ENCODE measurements at places on chromosomes 12 and 14. TPM values are rescaled to one million over a fixed set of nuclear protein-coding genes. Genes with fewer than 3 reads are reported as not detected.

- DNase-seq, result peak; percentile 95
Measured at GRCh38 chr14:101964297-101965180, at the start of gene DYNC1H1. Gene DYNC1H1, plus strand, starts transcription at chr14:101964573. Its CDS starts 119 bp downstream, at chr14:101964692.

DNA sequence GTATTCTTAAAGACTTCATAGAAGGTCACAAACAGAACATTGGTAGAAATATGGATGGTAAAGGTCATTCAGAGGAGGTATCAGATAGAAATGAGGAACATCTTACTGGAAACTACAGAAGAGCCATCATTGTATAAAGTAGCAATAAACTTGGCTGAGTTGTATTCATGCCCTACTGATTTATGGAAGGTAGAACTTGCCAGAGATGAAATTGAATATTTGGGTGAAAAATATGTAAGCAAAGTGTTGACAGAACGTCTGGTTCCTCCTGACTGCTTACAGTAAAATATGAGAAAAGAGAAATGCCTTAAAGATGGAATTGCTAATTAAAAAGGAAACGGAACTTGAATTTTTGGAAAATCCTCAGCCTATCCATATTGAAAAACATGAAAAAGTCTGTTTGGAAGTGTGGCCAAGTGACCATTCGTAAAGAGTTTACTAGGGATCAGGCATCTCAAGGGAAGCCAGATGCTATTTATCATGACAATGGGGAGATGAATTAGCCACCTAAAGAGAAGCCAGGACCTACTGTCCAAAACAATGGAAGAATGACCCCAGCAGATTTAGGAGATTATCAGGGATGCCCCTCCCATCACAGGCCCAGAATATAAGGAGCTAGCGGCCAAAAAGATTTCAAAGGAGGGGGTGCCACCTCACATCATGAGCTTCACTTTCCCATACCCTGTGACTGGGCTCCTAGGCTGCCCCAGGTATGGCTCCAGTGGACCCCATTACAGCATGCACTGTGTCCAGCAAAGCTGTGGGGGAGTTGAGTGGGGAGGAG is 189.3 kb downstream of the ITPR2 start:
- DNase-seq, result no peak

DNA sequence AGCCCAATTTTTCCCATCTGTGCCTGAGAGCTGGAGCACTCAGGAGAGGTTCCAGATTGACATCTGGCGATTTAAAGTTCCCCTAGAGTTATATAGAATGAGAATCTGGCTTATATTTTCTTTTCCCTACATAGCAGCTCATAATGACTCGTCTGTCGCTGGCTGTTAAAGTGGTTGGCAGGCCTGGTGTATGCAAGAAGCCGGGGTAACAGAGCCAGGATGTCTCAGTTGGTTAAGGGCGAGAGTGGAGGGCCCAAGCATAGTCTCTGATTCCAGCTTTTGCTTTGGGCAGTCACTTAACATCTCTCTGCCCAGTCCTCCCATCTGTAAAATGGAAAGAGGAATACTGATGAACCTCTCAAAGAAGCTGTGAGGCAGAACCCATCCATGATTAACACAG is 751.6 kb downstream of the NOVA1 start:
- no peak for DNase-seq

- no peak for DNase-seq
Measured at GRCh38 chr12:106113042-106113441, 25.7 kb downstream of the NUAK1 start.

DNA sequence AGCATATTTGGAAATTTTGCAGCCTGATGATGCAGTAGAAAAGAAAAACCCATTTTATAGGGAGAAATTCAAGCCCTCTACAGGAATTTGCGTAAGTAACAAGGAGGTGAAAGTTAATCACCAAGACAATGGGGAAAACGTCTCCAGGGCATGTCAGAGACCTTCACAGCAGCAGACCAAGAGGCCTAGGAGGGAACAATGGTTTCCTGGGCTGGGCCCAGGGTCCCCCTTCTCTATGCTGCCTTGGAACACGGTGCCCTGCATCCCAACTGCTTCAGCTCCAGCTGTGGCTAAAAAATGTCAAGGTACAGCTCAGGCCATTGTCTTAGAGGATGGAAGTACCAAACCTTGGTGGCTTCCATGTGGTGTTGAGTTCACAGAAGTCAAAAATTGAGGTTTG is 6.5 kb upstream of the KRT6C start:
- no peak for DNase-seq

- no peak for DNase-seq
Measured at GRCh38 chr12:24997496-24997895, 48.6 kb upstream of the BCAT1 start.

- no peak for DNase-seq
Measured at GRCh38 chr12:59186451-59186850, 266.1 kb upstream of the LRIG3 start.

DNA sequence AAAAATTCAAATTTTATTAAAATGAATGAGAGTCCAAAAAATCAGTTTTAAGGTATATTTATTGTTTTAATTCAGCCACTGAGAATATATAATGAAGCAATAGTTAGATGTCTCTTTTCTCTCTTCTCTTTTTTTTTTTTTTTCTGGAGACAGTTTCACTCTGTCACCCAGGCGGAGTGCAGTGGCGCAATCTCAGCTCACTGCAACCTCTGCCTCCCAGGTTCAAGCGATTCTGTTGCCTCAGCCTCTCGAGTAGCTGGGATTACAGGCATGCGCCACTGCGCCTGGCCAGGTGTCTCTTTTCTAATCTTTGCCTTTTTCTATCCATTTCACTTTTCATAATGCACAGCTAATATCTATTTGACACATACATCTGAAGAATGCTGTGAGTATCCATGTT is 307.1 kb upstream of the RGS6 start:
- no peak for DNase-seq

DNA sequence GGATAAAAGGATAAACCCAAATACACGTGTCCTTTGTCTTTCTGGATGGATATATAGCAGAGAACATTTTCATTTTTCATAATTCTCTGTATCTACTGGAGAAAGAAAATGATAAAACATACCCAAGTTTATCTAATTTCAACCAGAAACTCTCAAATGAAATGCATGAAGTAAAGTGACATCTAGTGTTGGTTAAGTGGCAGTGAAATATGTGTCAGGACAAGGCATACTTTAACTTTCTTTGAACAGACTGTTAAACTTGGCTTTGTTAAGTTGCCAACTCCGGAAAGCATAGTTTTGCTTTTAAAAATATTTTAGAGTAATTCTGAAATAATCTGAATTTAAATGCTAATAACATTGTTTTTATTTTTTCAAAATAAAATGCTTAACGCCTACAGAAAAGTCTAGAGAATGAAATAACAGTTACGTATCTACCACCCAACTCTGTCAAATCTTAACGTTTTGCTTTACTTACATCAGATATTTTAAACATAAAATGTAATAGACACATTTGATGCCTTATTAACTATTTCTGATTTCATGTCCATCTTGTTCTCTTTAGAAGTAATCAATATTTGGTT is 25.2 kb upstream of the NTN4 start:
- DNase-seq, result no peak

DNA sequence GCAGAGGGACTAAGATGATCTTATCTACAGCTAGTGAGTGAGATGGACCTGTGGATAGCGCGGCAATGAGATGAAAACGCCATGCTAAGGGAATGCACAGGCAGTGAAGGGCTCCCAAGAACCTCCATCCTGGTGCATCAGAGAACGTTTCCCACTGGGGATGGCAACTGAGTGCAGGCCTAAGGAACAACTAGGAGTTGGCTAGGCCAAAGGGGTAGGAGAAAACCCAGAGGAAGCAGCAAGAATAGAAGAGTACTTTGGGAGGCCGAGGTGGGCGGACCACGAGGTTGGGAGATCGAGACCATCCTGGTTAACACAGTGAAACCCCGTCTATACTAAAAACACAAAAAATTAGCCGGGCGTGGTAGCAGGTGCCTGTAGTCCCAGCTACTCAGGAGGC is 24.6 kb upstream of the BATF start:
- DNase-seq, result no peak

GRCh38 chr14:29030970-29031369 is 264.4 kb downstream of the FOXG1 start:
- no peak for DNase-seq

GRCh38 chr14:97976861-97977260 is 1179.7 kb downstream of the VRK1 start:
- no peak for DNase-seq

DNA sequence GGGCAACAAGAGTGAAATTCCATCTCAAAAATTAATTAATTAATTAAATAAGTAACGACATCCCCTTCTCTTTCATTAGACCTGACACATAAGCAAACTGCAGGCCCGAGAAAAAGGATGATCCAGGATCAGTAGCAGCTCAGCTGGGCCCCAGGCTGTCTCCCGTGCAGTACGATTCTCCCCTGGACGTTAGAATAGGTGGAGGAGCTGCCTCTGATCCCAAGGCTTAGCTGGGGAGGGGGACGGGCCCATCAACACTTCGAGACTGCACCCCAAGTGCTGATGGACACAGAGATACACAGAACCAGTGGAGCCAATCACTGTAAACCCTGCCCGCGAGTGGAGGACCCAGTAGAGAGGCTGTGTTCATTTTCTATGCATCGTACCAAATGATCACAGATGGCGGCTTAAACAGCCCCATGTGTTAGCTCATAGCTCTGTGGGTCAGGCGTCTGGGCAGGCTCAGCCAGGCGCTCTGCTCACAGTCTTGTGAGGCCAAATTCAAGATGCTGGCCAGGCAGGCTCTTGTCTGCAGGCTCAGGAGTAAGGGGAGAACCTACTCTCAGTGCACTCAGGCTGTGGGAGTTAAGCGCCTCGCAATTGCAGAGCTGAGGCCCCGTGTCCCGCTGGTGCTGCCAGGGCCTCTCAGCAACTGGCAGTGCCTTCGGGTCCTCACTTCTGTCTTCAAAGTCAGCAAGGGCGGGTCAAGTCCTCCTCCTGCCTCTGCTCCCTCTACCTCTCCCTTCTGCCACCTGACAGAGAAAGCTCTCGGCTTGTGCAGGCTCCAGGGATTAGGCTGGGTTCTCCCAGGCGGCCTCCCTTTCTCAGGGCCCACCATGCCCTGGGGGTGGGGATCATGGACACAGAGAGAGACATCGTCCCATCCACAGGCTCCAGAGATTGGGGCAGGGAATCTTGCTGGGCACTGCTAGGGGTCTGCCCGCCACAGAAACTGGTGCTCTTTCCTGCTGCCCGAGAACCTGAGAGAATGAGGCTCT is 26.4 kb downstream of the RIMBP2 start:
- no peak for DNase-seq

DNA sequence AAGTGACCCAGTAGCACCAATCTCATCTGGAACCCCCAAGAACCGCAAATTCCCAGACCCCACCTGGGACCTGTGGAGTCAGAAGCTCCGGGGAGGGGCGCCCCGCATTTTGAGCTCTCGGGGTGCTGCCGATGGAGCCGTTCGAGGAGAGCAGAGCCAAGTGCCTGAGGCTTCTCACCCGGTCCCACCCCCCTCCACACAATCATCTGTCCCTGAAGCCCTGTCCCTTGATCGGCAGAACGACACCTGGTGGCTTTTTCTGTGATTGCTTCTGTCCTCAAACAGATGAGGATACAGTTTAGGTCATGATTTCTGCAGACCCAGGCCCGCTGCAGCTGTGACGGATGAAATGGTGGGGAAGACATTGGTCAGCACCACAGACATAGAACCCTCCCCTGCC is 74.7 kb downstream of the NOC4L start:
- DNase-seq, result no peak

DNA sequence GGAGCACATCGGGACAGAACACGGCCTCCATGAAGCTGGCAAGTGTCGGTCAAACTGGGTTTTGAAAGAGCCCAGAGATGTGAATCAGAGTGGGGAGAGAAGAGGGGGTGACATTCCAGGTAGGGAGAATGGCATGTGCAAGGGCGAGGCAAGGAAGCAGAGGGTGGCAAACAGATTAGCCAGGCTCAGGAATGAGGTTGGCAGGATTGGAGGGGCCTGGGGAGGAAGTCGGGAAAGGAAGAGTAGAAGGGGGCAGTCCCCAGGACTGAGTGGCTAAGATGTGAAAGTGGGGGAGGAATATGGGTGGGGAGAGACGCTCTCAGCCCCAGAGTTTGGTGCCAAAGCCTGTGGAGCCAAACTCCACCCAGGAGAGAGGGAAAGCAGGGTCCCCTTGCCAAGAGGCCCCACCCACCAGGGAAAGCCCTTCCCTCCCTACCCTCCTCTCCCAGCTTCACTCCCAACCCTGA is 5.5 kb upstream of the HDAC7 start:
- no peak for DNase-seq

- DNase-seq, result no peak
Measured at GRCh38 chr14:106845286-106846087, 1319.1 kb downstream of the TMEM121 start.

- no peak for DNase-seq
Measured at GRCh38 chr14:24325041-24325530, 9.8 kb downstream of the ADCY4 start.

GRCh38 chr12:1738446-1738845 is 47.6 kb downstream of the ADIPOR2 start:
- DNase-seq, result no peak

- peak; percentile 57 for DNase-seq
Measured at GRCh38 chr14:73833530-73834260, 17.9 kb upstream of the PTGR2 start.

GRCh38 chr14:54882521-54882920 is 20.1 kb downstream of the GCH1 start:
- no peak for DNase-seq

GRCh38 chr12:39867631-39868327 is 238.1 kb downstream of the SLC2A13 start:
- no peak for DNase-seq

DNA sequence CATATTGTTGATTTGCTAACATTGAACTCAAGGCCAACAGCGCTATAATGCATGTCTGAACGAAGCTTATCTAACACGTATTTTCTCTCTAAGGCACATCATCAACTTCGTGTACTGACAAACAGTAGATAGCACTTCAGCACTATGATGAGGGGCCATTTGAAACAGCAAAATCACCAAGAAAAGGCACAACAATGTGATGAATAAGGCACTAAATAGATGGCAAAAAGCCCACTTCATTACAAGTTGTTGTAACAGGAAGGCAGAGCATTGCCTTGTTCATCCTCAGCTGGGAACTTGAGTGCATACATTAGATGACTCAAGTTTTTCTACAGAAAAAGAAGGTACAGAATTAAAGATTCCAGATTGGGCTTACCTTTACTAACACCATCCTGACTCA is 75.2 kb downstream of the LIN7A start:
- DNase-seq, result no peak

DNA sequence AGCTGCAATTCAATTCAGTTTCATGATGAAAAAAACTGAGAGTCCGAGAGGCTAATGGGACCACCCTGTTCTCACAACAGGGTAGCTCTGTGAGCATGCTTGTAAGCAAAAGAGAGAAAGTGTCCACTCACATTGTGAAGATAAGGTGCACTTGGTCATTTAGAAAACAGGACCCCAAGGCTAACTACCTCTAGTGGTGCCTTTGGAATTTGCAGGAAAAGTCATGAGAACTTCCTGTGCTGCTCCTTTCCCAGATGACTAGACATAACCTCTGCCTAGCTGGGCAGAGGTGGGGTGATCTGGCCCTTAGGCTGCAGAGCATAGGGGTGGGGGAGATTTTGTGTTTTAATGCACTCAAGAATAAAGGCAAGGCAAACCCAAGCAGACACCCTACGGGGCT is 118.9 kb downstream of the STAB2 start:
- DNase-seq, result no peak

The PRKAB1 gene
- 8.5 TPM for total RNA-seq

The GPRC5D gene
- total RNA-seq, result not detected

The TAS2R46 gene
- not detected for total RNA-seq

The HOXC12 gene
- not detected for total RNA-seq

The TRPV4 gene
- 0.31 TPM for total RNA-seq
